ENCODE measurements at places on chromosomes 11 and 22.

GRCh38 chr11:78576549-78577097 is 2.0 kb upstream of the NARS2 start:
- no peak for DNase-seq

GRCh38 chr22:25182131-25183110 is 17.2 kb upstream of the CRYBB3 start:
- DNase-seq = no peak

DNA sequence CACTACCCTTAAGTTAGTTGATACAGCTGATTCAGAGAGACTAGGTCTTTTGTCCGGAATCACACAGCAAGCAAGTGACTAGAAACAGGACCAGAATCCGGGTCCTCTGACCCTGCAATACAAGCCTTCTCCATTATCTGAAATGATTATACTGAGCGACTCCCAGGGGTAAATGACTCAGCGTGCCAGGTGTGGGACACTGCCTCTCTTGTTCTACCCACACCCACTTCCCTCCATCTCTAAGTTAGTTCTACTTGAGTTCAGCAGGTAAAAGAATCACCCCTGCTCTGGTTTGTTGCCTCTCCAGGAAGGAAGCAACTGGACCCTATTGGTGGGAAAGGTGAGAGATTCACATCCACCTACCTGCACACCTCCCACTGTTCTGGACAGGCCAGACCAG is 156.9 kb downstream of the DBX1 start:
- DNase-seq = no peak

GRCh38 chr11:122181893-122182292 is 65.9 kb upstream of the BLID start:
- DNase-seq = no peak

- DNase-seq = no peak
These were observed 13.8 kb upstream of the IFITM3 start for GRCh38 chr11:334264-334994.

GRCh38 chr11:111454561-111455192 is 57.5 kb downstream of the BTG4 start:
- DNase-seq = peak; percentile 69

- DNase-seq = no peak
These were observed 44.3 kb downstream of the BLID start for GRCh38 chr11:122071709-122072202.

- no peak for DNase-seq
These were observed 12.9 kb downstream of the STARD10 start for GRCh38 chr11:72781063-72781312.

DNA sequence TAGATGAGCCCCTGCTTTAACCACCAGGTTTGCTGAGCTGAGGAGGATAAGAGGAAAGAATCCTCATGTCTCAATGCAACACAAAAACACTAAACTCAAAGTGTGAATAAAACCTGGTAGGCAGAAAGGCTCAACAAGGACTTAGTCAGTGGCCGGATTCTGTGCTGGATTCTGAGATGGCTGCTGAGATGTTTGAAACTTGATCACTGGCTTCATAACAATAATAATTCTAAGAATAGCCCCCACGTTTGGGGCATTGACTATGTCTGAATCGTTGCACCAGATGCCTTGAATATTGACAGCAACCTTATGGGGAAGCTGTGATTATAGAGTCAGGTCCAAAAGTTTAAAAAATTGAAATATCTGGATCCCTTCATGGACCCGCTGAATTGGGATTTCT is 4.6 kb downstream of the DKK3 start:
- no peak for DNase-seq

GRCh38 chr22:49763696-49764095 is 64.0 kb downstream of the BRD1 start:
- DNase-seq = no peak

- DNase-seq = no peak
These were observed 158.4 kb downstream of the ATG16L2 start for GRCh38 chr11:72972496-72973128.

GRCh38 chr11:116730601-116731000 is 42.2 kb downstream of the BUD13 start:
- DNase-seq = no peak

DNA sequence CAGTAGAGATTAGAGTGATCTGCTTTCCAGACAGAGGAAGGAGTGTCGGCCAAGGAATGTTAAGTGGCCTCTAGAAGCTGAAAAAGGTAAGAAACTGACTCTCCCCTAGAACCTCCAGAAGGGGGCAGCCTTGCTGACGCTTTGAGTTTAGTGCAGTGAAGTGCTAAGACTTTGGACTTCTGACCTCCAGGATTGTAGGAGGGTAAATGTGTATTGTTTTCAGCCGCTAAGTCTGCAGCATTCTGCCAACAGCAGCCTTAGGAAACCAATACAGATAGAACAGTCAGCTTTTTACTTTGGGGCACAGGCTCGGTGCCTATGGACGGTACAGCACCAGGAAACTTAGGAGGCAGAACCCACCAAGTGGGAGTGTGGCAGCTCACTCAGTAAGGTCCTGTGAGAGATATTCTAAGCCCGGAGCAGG is 3.6 kb upstream of the TBC1D22A start:
- DNase-seq = peak; percentile 66

GRCh38 chr11:64364435-64364834 is 5.5 kb downstream of the RPS6KA4 start:
- DNase-seq = no peak

- peak; percentile 71 for DNase-seq
These were observed 79.5 kb downstream of the HORMAD2 start for GRCh38 chr22:30159561-30160353.

GRCh38 chr11:15114501-15115475 is at the start of gene INSC:
Gene INSC, plus strand, starts transcription at chr11:15114923. Its CDS starts 34,252 bp downstream, at chr11:15149175.
- DNase-seq = peak; percentile 77

DNA sequence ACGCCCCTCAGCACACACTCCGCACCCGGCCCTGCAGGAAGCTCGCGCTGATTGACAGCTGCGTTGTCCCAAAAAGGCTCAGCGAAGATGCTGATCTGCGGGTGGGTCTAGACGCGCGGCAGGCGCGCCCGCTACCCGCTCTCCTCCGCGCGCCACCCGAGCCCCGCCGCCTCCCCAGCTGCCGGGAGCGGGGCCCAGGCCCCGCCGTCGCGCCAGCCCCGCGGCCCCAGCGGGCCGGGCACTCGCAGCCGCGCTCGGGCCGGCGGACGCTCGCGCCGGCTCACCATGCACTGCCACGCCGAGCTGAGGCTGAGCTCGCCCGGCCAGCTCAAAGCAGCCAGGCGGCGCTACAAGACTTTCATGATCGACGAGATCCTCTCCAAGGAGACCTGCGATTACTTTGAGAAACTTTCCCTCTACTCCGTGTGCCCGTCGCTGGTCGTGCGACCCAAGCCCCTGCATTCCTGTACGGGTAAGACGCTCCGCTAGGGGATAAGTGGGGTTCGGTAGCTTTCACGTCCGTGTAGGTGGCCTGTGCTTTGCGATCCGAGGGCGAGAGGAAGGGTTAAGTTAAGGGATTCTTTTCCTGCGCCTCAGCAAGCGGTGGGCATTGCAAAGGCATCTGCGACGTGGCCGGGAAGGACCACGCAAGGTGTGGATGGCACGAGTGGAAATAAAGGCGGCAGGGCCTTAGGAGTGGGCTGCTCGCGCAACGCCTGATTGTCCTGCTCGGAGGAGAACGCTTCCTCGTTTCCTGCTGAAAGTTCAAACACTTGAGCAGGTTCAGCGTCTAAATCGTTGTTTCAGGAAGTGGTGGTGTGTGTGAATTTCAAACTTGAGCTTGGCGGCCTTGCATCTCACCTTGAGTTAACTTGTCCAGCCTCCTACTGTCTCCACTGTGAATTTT is at the start of gene BARX2:
Gene BARX2 (plus strand): TSS at position 98 of the 907 bp plus-strand sequence. CDS start 188 bp downstream, at position 286.
- peak; percentile 74 for DNase-seq

DNA sequence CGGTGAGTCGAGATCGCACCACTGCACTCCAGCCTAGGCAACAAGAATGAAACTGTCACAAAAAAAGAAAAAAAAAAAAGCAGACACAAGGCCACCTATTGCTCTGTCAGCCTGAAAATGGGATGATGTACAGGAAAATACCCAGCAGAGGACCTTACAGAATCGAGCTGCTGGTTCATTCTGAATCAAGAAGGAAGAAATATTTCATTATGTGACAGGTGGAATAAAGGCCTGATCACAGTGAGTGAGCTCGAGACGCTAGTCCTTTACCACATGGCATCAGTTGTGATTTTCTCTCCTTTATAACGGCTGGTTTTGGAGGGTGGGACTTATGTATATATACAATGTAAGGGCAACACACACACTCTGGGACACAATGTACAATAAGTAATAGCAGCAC is 340.0 kb downstream of the LARGE1 start:
- DNase-seq = no peak

GRCh38 chr11:124823512-124824376 is 23.5 kb upstream of the MSANTD2 start:
- DNase-seq = no peak

DNA sequence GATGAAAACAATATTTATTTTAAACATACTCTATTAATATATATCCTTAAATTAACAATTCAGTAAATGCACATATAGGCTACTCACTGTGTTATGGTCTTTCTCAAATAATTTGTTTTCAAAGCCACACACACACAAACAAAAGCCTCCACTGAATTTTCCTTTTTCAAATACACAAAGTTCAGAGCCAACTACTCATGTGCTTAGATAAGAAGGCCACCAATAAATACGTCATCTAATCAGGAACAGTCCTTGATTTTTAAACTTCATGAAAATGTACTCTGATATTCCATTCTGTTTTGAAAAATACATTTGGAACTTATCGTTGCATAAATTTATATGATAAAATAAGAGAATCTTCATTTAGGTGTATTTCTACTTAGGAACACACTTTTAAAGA is 26.0 kb downstream of the KBTBD3 start:
- DNase-seq = no peak

DNA sequence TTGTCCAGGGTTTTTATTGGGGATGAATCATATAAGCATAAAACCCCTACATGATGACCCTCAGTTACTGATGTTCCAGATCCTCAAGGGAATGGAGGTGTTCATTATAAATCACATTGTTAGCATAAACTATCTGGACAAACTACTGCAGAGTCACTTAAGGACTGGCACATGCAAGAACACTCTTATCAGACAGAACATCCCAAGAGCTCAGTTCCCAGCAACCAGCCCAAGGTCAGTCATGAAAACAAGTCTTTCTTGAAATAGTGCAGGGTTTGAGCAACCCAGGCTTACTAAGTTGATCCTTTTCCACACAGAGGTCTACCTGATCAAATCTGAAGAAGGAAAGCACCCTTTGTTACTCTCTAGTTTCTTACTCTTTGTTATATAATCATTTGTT is 13.5 kb upstream of the PTS start:
- DNase-seq = no peak

DNA sequence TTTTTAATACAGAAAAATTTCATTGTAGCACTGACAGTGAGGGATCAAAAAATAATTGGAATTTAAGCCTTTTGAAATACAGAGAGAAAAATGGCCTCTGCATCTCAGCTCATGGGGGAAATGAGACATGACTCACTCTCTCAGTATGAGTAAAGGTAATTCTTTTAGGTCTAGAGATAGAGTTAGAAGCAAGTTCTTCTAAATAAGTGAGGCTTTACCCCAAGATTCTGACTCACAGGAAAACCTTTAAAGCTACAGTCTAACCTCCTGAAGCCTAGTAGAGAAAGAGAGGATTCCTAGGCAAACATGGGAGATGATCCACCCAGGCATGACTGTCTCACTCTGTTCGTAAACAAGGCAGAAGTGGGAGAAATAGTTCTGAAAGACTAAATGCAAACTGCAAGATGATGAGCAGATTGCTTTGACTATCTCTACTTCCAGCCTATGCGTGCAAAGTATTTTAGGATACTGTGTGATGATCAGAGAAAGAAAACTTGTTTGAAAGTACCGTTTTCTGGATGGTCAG is 1003.3 kb upstream of the CCDC90B start:
- DNase-seq = no peak

DNA sequence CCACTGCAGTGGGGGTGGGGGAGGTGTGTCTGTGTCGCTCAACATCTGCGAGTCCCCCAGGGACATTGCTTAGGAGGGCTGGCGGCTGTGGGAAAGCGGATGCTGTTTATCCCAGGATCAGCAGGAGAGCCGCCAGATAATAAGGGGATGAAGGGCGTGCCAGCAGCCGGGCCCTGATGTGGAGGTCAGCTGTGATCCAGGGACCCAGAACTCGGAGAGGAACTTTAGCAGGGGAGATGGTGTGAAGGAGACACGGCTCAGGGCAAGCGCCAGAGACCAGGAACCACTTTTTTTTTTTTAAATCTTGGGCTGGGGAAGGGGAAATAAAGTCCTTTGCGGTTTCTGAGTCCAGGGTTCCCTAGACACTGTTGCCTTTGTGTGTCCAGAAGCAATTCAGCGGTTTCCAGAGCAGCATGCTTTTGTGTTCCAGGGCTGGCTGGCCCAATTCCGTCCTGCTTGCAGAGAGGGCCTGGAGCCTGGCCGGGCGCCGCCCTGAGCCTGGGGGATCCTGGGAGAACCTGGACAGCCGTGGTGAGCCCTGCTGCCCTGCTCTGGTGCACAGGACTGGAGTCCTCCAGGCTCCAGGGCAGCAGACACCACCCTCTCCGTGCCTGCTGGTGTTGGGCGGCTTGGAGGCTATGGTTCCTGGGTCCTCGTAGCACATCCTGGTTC is at the start of gene GRAMD4:
Gene GRAMD4 (plus strand): TSS at position 557 of the 672 bp plus-strand sequence. CDS start 6,414 bp downstream, outside the sequence.
- DNase-seq = peak; percentile 70

- no peak for DNase-seq
These were observed 651 bp upstream of the FAM83F start for GRCh38 chr22:39994041-39994565.

- DNase-seq = no peak
These were observed 11.6 kb downstream of the SLC3A2 start for GRCh38 chr11:62892077-62892922.

- no peak for DNase-seq
These were observed 9.2 kb downstream of the CRTAM start for GRCh38 chr11:122847466-122847865.

DNA sequence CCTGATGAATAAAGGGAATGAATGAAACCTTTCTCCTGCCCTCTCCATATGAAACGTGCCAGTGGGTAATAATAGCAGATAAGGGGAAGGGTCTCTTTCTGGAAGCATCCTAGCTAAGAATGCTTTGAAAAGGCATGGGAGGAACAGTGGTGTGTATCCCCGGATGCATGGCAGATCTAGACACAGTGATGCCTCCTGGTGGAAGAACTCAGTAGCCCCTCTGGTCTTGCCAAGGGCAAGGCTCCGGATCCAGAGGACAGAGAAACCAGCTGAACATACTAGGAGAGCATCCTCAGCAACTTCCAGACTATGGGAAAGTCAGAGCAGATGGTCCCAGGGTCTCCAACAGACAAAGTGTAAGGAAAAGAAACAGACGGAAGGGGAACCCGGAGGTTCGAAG is 6.4 kb downstream of the BAIAP2L2 start:
- no peak for DNase-seq

- DNase-seq = no peak
These were observed 15.8 kb downstream of the NAV2 start for GRCh38 chr11:19728436-19728835.
